Tibial nerve (tissue), 4 donors: ENCODE measurements at places on chromosomes 3 and 15. TPM values are rescaled to one million over a fixed set of nuclear protein-coding genes. Genes with fewer than 3 reads are reported as not detected.

The ST8SIA2 gene
- total RNA-seq: not detected

The SLC51A gene
- total RNA-seq: not detected

The SCAANT1 gene
- not detected for total RNA-seq

The MED12L gene
- total RNA-seq: 1.2 TPM

DNA sequence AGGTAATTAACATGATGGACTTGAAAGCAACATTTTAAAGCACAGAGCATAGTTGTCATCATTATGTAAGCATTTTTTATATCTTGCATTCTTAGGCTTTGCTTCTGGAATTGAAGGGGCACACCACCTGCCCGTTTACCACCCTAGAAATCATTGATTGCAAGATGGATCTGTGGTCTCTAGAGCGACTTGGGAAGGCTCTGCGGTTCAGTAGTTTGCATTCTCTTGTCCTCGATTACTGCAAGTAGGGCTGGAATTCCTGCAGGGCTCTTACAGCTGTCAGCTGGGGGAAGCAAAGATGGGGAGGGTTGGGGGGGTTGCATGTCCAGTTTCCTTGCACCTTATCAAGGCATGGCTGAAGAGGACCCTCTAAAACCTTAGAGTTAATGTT is 56.7 kb upstream of the RNF7 start:
- no peak overlapping the region for H3K27ac ChIP-seq
- H3K36me3 ChIP-seq: no peaks in the 10 kb centered on the region
- no peak for DNase-seq
- H3K4me1 ChIP-seq: peaks cover 6% of the 10 kb centered on the region

The CFAP100 gene
- not detected for total RNA-seq

The TMEM42 gene
- total RNA-seq: 40.4 TPM

The SAMD7 gene
- total RNA-seq: not detected

- peaks cover 65% of the 10 kb centered on the region for H3K4me1 ChIP-seq
- peak overlapping the region; percentile 16 for H3K4me3 ChIP-seq
- H3K27me3 ChIP-seq: no peaks in the 10 kb centered on the region
- DNase-seq: peak; percentile 65
- H3K27ac ChIP-seq: peak overlapping the region; percentile 94
These were observed 227.7 kb downstream of the ADAMTS17 start for GRCh38 chr15:100114100-100114499.

- peak; percentile 32 for DNase-seq
- H3K4me1 ChIP-seq: peaks cover 25% of the 10 kb centered on the region
- H3K36me3 ChIP-seq: no peaks in the 10 kb centered on the region
- no peak overlapping the region for H3K4me3 ChIP-seq
These were observed 83.6 kb upstream of the XCR1 start for GRCh38 chr3:46110701-46111493.

The CHRFAM7A gene
- total RNA-seq: 0.39 TPM

- no peak overlapping the region for H3K4me3 ChIP-seq
- no peak overlapping the region for H3K27ac ChIP-seq
- no peak for DNase-seq
- peaks cover 16% of the 10 kb centered on the region for H3K4me1 ChIP-seq
- no peaks in the 10 kb centered on the region for H3K36me3 ChIP-seq
- H3K27me3 ChIP-seq: no peaks in the 10 kb centered on the region
These were observed 26.7 kb downstream of the NBEAL2 start for GRCh38 chr3:47006145-47006651.

The LRTM1 gene
- total RNA-seq: not detected

DNA sequence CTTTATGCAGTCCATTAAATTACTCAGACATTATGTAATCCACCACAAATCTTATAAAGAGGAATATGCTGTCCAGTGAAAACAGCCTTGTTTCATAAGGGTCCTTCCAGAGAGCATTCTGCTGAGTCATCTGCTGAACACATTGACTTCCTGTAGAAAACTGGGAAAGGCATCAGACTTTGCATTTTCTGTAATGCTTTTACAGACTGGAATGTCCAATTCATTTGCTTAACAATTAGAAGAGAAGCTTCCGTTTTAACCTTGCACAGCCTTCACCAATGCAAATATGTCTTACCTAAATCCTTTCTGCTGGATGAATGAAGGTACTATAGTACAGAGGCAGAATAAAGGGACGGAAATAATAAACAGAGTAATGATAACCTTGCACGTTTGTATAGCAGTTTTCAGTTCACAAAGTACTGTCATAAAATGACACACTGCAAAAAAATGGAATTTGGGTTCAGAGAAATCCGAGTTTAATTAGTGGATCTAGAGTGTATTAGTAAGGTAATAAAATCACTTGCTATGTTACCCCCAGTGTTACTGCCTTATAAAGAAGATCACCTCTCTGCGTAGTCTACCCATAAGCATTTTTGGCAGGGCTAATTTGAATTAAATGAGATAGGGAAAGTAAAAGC is 301.5 kb downstream of the PYDC2 start:
- H3K36me3 ChIP-seq: no peaks in the 10 kb centered on the region
- H3K4me1 ChIP-seq: peaks cover 10% of the 10 kb centered on the region
- DNase-seq: no peak
- no peaks in the 10 kb centered on the region for H3K27me3 ChIP-seq

The CCDC33 gene
- total RNA-seq: not detected

DNA sequence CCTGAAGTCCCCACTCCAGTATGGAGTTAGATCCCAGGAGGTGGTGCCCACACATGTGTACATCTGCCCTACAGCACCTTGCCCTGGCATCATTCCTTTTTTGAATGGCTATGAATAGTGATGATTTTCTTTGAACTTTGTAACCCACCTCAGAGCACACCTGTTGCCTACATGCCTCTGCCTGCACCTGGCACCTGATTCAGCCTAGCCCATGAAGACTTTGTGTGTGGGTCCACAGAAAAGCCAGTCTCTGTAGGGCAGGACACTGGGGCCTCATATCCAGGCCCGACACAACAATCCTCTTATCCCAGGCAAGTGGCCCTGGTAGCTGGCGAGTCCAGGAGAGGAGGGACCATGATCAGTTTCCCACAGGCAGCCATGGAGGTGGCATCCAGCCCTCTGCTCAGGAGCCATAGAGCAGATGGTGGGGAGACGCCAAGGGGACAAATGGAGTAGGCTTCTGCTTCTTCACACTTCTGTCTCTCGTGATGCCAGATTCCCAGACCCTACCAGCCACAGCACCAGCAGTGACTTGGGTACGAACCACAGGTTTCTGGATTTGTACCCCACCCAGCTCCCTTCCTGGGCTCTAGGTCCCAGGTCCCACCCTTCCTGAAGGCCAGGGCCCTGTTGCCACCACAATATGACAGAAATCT is 230.7 kb downstream of the UACA start:
- no peaks in the 10 kb centered on the region for H3K36me3 ChIP-seq
- no peaks in the 10 kb centered on the region for H3K4me1 ChIP-seq
- no peaks in the 10 kb centered on the region for H3K27me3 ChIP-seq
- DNase-seq: no peak
- H3K27ac ChIP-seq: no peak overlapping the region
- H3K4me3 ChIP-seq: no peak overlapping the region

- H3K27ac ChIP-seq: no peak overlapping the region
- no peaks in the 10 kb centered on the region for H3K27me3 ChIP-seq
- no peak for DNase-seq
- peaks cover 9% of the 10 kb centered on the region for H3K4me1 ChIP-seq
These were observed 2.9 kb downstream of the NCEH1 start for GRCh38 chr3:172707967-172708366.

The QARS1 gene
- total RNA-seq: 137 TPM

GRCh38 chr3:148642214-148642613 is 55.5 kb upstream of the AGTR1 start:
- H3K4me1 ChIP-seq: peaks cover 13% of the 10 kb centered on the region
- DNase-seq: no peak
- H3K4me3 ChIP-seq: no peak overlapping the region
- H3K36me3 ChIP-seq: no peaks in the 10 kb centered on the region
- H3K27ac ChIP-seq: no peak overlapping the region

DNA sequence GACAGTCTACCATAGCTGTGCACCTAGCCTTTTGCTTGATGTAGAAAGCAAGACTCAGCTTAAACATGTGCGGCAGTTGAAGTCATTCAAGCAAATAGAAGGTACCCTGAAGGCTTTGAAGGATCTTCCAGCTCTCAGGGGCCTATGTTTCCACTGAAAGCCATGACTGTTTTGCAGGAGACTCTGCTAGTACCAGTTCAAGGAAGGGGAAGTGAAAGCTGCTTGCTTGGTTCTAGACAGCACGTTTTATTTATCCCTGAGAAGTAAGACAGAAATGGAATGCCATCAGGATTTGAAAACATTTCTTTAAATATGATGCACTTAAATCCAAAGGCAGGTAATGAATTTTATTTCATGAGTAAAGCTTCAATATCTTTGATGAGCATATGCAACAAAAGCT is 311.4 kb downstream of the PDCD6IP start:
- H3K36me3 ChIP-seq: no peaks in the 10 kb centered on the region
- H3K27me3 ChIP-seq: no peaks in the 10 kb centered on the region

The HCN4 gene
- total RNA-seq: not detected
